ENCODE measurements at places on chromosomes 5 and 9.

GRCh38 chr9:128823903-128824406, 5.6 kb downstream of the SPOUT1 start:
- DNase-seq, result no peak

GRCh38 chr5:57028161-57028560, 76.2 kb upstream of the MIER3 start:
- DNase-seq, result peak; percentile 93

GRCh38 chr5:102765350-102765749, 10.2 kb downstream of the PAM start:
- DNase-seq, result no peak

DNA sequence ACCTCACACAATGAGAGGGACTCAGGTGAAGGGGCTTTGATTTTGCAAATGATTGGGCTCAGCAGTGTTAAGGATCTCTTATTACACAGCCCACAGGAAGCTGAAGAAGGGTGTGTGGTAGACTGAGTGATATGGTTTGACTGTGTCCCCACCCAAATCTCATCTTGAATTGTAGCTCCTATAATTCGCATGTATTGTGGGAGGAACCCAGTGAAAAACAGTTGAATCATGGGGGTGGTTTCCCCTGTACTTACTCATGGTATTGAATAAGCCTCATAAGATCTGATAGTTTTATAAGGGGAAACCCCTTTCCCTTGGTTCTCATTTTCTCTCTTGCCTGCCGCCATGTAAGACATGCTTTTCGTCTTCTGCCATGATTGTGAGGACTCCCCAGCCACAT, 132.5 kb upstream of the FBXL7 start:
- no peak for DNase-seq

DNA sequence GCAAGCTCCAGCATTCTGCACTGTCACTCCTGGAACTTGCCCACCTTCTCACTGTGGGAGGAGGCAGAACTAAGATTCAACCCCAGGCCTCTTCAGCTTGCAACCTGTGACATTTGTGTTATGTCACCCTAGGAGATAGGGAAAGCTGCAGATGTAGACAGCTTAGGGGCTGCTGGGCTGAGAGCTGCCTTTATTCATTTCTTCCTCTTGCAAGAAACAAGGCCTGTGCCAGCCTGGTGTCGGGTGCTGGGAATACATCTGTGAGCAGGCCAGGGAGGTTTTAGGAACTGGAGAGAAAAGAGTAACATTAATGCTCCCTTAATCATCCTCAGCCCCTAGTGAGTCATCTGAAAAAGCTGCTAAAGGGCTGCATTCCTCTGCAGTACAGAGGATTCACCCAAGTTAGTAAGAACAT, 101.8 kb downstream of the FGF18 start:
- DNase-seq, result no peak

GRCh38 chr9:130352081-130352480, 86.5 kb downstream of the HMCN2 start:
- DNase-seq, result no peak

DNA sequence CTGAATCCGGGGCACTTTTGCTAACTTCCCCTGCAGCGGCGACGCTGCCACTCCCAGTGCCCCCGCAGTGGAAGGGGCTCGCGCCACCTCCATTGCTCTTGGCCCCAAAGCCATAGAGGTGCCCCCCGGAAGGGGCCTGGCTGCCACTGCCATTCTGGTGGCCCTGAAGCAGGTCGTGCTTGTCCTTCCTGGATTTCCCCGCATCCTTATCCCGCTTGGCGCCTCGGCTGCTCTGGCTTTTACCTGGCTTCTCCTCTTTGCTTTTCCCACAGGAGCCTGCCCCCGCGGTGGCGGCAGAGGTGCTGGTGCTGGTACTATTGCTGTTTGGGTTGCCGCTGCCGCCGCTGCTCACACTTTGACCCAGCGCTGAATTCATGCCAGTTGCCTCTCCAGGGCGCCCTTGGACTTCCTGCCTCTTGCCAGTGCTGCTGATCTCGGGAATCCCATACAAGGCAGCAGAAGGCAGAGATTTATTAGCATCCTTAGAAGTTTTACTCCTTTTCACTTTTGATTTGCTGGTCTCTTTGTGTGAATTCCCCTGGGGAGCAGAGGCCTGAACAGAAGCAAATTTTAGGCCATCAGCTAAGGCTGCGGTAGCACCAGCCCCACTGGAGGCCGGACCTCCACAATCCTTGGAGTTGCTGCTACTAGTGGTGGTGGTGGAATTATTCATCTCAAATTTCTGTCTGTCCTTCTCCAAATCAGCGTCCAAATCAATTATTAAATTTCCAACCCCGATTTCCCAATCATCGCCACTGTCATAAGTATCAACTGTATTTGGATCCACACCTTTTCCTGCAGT, 2.1 kb downstream of the ZNF608 start:
- no peak for DNase-seq

DNA sequence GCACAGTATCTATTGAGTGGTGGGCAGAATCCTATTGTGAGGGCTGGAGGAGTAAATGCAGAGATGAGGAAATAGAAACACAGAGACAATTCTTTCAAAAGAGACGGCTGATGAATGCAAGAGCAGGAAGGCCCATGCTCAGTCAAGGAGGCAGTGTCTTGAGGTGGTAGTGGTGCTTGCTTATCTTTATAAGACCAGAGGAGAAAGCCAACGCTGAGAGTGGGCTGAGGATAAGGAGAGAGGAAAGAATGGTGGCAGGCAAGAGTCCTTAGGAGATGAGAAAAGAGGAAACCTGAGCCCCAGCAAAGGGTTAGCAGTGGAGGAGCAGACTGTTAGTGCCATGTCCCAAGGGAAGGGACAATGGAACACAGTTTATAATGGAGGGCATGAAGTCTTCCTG, 86.0 kb downstream of the SNCAIP start:
- peak; percentile 40 for DNase-seq

- DNase-seq, result no peak
These were observed 1.9 kb downstream of the DAPK1 start for GRCh38 chr9:87499424-87500017.

DNA sequence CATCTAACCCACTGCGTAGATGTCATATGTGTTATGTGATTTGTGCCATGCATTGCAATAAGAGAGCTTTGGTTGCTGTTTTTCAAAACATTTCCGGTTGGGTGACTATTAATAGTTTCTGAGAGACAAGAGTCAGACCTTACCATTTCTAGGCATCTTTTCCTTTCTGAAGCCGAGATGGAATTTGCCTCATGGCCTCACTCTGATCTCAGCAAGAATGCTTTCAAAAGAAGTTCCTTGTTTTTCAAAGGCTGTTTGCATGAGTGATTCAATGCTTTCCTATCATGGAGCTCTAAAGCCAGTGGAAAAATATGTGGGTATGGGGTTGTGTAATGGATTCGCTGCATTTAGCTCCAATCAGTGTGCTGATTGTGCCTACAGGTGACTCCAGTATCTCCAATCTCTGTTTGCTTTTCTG, 203.1 kb upstream of the PPP1R2B start:
- DNase-seq, result no peak

DNA sequence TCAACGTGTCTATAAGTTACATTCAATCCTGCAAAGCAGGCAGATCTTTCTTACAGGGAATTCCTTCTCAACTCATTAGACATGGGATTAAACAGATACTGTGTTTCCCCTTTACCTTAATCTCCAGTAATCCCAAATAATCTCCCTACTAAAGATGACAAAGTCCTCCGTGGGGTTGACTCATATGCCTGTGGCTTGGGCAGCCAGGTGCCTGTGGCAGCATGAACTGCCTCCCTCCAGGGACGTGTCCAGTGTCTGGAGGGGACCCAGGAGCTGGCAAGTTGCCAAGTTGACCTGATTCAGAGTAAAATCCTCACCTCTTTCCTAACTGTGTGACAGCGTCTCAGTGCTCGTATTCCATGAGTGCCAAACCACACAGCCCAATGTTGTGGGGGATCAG, 94.6 kb upstream of the PTCH1 start:
- DNase-seq, result no peak

DNA sequence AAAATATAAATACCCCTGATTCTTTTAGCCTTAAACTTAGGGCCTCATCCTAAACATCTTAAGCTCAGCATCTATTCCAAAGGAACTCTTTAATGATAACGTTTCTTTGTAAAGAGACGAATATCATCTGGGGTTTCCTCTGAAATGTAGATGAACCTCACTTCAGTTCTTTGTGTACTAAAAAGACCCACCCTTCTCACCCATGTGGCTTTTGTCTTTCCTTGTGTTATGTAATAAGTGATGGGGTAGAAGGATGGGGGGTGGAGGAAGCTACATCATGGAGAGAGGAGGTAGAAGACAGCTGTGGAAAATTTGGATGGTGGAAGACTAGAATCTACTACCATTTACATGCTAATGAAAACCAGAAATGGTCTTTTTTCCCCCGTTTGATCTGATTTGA, 111.0 kb downstream of the NDUFS4 start:
- DNase-seq, result no peak

- no peak for DNase-seq
These were observed 200.3 kb downstream of the HSPA4 start for GRCh38 chr5:133252133-133252480.

DNA sequence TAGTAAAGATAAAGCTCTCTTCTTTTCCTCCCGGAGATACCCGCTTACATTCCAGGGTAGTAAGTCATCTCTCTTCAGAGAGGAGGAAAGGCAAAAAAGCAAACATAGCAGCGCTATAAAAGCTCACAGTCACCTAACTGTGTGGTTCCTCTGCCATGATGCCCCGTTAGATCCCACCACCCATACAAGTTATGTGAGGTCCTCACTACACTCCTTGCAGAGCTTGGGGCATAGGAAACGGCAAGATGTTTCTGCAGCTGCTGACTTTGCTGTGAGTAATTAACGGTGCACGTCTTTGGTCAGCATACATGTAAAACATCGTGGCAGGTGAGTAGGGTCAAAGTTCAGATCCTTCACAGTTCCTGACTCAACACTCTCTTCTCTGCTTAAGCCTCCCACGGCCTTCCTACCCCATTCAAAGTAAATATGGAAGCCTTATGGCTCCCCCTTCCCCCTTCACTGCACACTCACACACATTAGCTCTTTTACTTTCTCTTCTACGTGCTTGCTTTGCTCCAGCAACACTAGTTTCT, 218.9 kb downstream of the DIRAS2 start:
- DNase-seq, result no peak

- DNase-seq, result no peak
These were observed 78.3 kb upstream of the POU5F2 start for GRCh38 chr5:93819668-93820067.

DNA sequence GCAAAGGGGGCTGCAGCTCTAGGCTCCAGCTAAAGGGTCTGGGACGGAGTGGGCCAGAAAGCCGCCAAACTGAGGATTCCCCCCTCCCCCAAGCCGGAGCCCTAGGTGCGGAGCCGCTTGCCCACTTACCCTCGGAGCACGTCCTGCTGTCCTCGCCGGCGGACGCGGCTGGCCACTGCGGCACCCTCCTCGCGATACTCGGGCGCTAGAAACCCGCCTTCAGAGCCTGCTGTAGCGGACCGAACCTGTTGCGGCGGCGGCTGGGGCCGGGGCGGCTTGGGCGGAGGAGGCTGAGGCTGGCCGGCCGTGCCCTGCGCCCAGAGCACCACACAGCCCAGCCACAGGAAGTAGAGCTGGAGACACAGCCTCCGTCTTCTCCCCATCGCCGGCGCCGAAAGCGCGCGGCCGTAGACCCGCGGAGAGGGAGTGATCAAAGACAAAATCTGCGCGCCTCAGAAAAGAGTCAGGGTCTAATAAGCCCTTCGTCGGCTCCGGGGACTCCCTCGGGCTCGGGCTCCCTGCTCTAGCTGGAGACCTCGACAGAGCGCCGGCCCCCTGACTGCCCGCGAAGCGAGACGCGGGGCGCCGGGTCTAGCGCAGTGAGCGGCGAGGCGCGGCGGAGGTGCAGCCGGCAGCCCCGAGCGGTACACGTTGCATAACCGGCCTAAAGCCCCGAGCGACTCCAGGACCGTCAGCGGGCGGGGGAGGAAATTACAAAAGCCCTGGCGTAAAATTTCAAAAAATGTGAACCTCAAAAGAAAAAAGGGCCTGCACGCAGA, 635 bp downstream of the FBN2 start:
- peak; percentile 71 for DNase-seq

GRCh38 chr5:127498548-127498947, 18.9 kb upstream of the PRRC1 start:
- no peak for DNase-seq

DNA sequence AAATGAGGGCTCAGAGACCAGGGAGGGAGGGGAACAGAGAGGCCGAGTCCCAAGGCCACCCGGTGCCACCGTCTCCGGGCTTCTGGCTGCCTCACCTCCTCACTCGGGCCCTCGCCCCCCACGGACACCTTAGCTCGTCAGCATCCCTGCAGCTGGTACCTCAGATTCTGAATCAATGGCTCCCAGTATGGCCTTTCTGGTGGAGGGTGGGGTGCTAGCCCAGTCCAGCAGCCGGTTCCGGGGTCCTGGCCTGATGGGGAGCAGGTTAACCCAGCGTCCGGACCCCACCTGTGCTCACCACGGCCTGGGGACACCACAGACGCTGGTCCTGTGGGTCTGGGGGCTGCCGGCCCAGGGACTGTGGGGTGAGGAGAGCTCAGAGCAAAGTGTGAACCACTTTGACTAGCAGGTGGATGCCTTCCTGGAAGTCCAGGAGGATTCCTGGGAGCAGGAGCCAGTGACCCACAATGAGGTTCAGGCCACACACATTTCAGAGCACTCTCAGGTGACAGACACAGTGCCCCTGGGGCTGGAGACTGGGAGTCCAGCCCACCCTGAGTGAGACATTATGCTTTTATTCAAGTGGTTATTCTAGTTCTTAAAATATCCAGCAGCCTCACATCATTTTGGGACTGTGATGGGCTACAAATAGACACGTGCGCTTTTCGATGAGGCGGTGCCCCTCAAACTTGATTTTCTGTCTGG, 53.3 kb downstream of the AHRR start:
- DNase-seq, result no peak

GRCh38 chr5:67194166-67194565, 2.4 kb downstream of the CD180 start:
- DNase-seq, result peak; percentile 30

GRCh38 chr5:83711982-83712601, 8.6 kb downstream of the HAPLN1 start:
- DNase-seq, result peak; percentile 62

DNA sequence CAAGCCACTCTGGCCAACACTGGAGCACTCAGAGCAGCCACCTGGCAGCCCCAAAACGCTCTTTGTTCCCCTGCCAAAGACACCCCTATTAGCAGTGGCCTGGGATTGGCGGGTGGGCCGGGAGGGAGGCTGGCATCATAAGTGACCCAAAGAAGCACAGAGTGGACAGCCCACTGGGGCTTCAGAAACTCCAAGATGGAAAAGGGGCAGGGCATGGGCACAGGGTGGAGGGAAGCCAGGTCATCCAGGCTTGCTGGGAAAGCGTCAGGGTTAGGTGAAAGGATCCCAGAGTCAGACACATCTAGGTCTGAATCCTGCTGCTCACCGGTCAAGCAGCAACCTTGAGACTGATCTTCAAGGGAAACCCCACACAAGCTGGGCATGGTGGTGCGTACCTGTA, 14.8 kb downstream of the EEIG1 start:
- DNase-seq, result no peak

GRCh38 chr5:126268697-126269315, 154.4 kb upstream of the GRAMD2B start:
- DNase-seq, result no peak

DNA sequence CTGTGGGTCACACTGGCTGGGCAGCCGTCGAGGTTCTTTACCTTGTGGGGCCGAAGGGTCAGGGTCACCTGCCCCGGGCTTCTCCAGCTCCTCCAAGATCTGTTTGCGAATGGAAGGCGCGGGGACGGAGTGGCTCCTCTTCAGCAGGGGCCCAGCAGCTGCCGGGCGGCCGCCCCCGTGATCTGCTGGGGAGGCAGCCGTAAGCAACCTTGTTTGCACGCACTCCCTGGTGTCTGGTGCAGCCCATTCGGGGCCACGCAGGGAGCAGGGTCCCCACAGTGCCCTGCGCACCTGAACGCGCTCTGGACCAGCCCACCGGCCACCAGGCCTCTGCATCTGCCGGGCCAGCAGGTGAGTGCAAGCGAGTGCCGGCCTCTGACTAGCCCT, 34.9 kb downstream of the PNPLA7 start:
- no peak for DNase-seq

Measured in hematopoietic multipotent progenitor cell treated with erythropoietin and hydrocortisone succinate and interleukin-3 and kit ligand, for 4 days (in vitro differentiated cells).